ENCODE measurements at places on chromosomes 6 and 20.

- no peak for DNase-seq
Measured at GRCh38 chr6:106316375-106316766, 9.2 kb downstream of the ATG5 start.

- no peak for DNase-seq
Measured at GRCh38 chr6:112100561-112100960, 13.2 kb downstream of the FAM229B start.

- no peak for DNase-seq
Measured at GRCh38 chr20:10504994-10505730, 70.1 kb downstream of the SLX4IP start.

- no peak for DNase-seq
Measured at GRCh38 chr6:53892707-53893106, 97.9 kb downstream of the LRRC1 start.

DNA sequence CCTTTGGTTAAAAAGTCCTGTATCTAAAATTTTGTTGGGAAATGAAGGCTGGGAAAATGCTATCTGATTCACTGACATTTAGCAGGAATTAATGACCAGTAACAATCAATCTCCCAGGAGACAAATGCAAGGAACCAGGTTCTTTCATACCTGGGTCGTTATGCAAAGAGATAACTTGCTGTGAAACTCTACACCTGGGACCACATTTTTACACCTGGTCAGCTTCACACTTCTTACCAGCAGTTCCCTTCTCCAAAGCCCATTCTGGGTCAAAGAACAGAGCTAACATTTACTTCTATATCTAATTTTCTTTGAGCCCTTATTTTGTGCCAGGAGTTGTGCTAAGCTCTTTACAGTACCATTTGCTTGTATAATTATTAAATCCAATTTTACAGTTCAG, 27.4 kb upstream of the STXBP5 start:
- no peak for DNase-seq

GRCh38 chr20:41786158-41786557, 168.0 kb upstream of the CHD6 start:
- DNase-seq, result no peak

GRCh38 chr20:50315586-50316551, 125.2 kb downstream of the CEBPB start:
- DNase-seq, result no peak

DNA sequence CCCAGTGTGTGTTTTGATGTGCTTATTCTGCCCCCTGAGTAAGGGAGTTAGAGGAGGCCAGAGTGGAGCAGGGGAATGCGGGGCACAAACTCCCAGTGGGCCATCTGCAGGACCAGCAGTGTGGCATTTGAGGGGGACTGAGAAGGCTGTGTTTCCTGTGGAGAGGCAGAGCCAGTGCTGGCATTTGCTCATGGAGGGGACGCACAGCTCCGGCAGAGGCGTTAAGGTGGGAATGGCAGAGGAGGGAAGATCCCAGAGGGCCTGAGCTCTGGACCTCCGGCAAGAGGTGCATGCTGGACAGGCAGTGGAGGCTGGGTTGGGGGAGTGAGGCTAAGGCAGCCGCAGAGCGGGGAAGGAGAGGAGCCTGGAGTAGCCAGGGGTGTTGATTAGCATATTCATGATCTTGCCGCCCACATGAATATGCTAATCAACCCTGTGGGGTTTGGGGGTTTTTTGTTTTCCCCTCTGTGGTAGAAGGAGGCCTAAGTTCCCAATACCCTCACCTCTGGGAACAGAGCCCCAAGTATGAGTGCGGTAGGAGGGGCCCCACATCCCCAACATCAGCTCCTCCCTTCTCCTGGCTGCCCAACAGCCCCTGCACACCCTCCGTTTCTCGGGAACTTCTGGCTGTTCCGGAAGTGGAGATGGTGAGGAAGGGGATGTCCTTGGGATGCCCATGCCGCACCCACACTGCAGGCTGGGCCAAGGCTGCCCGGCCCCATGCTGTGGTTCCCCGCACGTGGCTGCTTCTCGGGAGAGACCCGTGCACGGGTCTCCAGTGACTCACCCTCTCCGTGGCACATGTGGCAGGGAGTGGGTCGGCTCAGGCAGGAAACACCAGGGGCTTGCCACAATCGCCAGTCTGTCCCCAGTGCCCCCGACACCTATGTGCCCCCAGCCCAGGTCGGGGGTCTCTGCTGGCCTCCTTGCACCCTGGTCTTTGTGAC, 33.8 kb downstream of the DLGAP4 start:
- no peak for DNase-seq

Measured in activated CD4-positive, alpha-beta T cell treated with anti-CD3 and anti-CD28 coated beads, Interleukin-2, amount 50 U/mL, for 1 hour (primary cell).